NCI-H2081 treated with DMSO at 0.1 percent for 48 hours (cell line): ENCODE measurements at places on chromosomes 11 and 22.

GRCh38 chr11:47186700-47187695, 764 bp upstream of the PACSIN3 start:
- no peak for DNase-seq

DNA sequence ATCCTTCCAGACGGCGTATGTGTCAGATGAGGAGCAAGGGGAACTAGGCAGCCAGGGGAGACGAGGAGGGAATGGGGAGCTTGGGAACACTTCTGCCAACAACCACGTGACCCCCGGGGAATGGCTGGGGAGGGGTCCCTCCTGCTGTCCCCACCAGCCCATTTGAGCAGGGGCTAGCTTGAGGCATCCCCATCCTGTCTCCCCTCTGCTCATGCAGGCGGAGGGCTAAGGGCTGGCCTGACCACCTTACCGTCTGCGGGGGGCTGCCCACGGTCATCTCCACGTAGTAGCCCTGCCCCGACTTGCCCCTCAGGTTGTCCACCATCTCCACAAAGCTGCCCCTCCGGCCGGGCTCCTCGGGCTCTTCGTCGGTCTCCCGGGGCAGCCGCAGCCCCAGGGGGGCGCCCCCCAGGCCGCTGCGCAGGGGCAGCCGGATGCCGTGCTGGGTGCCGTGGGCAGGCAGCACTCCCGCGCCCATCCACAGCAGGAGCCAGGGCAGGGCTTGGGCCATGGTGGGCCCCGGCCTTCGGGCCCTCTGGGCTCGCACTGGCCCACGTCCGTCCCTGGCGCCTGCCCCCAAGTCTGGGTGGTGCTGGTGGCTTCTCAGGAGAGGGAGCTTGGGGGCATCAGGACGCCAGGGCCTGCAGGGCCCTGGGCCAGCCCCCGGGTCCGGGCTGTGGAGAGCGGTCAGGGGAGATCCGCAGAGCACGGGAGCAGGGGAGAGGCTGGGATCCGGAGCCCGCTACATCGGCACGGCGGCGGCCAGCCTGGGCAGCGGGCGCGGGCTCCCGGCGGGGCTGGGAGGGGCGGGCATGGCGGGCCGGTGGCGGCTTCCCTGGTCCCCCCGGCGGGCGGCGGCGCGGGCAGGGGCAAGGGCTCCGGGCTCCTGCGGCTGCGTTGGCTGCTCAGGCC, 515 bp downstream of the BACE1 start:
- no peak for DNase-seq

DNA sequence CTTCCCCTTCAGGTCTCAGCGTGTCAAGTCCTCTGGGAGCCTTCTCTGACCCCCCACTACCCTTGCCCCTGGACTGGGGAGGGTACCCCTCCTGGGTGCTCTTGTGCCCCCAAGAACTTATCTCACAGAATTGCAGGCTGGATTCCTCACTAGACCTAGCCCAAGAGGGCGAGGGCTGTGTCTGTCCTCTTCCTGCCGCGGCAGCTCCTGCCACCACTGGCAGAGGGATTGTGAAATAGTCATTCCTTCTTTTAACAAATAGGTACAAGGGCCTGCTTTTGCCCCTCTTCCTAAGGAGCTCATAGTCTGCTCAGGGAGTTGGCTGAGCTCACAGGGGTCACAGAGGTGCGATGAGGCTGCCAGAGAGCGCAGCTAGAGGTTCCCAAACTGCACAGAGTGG, 5.5 kb downstream of the RAB36 start:
- no peak for DNase-seq

DNA sequence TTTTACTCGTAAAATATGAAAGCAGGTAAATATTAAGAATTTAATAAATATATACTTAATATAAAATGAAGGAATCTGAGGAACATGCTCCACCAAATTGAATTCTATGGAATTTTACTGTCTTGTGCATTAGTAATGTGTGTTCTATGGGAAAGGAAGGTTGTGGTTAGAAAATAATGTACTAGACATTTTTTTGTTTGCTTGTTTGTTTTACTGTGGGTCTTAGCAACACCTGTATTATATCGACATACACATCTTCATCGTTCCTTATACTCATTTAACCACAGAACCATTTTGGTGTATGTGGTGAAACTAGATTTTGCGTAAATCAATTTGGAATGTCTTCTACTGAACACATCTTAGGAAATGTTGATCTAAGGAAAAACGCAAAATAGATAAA, 114.1 kb upstream of the MTMR2 start:
- DNase-seq, result no peak

DNA sequence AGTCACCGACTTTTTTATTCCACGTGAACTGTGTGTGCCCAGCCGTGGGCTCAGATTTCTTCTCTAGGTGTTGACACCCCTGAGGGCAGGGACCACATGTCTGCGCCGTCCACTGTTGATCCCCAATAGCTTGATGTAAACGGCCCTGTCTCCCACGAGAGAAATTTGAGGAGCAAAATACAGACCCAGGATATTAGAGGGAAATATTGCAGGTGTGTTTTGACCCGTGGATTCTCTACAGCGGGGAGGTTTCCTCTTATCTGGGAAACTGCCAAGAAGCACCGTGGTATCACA, 437.5 kb downstream of the TBC1D22A start:
- DNase-seq, result no peak

DNA sequence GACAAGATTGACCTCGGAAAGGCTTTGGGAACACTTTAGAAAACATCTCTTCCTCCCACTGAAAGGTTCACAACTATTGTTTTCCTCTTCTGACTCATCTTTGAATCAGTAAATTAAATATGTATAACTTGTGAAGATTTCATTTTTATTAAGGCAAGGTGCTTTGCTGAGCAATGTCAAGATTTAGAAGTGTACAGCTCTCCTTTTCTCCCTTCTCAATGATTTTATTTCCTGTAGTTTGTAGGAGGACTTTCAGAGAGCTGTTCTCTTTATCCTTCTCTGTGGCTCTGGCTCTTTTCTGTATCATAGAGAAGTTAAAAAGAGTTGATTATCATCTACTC, 594.2 kb downstream of the METTL15 start:
- DNase-seq, result no peak

GRCh38 chr11:64501500-64502427, 89.3 kb upstream of the SLC22A12 start:
- DNase-seq, result no peak

DNA sequence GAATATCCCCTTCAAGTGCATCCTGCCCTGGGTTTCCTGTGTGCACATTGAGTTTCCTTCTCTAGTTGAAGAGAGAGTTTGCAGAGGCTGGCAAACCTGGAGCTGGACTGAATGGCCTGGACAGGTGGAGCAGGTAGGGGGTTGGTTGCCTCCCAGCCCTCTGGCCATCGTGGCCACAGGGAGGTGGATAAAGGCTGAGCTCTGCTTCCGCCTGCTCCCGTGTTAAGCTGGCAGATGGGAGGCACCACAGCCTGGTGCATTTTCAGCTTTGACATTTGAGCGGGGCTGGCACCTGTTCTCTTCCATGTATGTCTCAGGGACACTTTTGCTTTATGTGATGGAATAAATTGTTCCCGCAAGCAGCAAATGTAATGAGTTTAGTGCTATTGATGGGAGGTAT, 11.1 kb downstream of the MICAL2 start:
- DNase-seq, result no peak

DNA sequence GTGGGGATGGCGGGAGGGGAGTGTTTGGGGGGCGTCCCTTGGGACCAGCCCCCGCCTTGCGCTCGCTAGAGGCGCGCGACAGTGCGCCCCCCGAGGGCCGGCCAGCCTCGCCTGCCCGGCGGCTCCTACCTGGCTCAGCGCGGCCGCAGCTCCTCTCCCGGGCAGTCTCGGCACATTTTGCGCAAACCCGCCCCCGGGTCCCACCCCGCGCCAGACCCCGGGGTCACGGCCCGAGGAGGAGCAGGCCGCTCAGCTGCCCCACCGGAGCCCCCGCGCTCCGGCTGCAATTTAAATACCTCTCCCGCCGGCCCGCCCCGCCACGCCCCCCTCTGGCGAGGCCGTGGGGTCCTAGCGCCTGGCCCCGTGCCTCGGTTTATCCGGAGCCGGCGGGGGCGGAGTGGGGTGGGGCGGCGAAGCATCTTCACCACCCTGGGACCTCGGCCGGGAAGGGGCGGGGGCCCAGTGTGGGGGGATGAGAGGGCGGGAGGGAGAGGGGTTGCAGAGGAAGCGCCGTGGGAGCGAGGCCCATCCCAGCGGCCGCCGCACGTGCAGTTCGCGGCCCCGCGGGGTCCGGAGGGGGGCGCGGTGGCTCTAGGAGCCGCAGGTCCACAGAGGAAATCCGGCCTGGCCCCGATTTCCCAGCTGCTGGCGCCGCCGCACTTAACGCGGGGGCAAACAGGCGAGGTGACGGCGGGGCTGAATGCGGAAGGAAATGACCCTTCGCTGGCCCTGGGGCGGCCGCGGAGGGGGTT, at the start of gene LRRC32:
Gene LRRC32, minus strand, starts transcription at position 263 of the 752 bp plus-strand sequence. CDS start 4,793 bp downstream, outside the sequence.
- no peak for DNase-seq

- DNase-seq, result no peak
Observed at GRCh38 chr22:28798810-28799605, 1.4 kb downstream of the XBP1 start.

- DNase-seq, result no peak
Observed at GRCh38 chr11:19907008-19907579, 194.5 kb downstream of the NAV2 start.
